ENCODE measurements at places on chromosomes 5 and 9.

GRCh38 chr5:35143841-35144240 is 86.4 kb downstream of the PRLR start:
- DNase-seq, result no peak

- no peak for DNase-seq
Measured at GRCh38 chr5:8238080-8238479, 369.1 kb downstream of the MTRR start.

- peak; percentile 35 for DNase-seq
Measured at GRCh38 chr5:149117970-149118369, 23.3 kb upstream of the ABLIM3 start.

GRCh38 chr9:10045598-10045997 is 567.2 kb downstream of the PTPRD start:
- DNase-seq, result no peak

- no peak for DNase-seq
Measured at GRCh38 chr5:11164531-11165294, 403.7 kb upstream of the DAP start.

DNA sequence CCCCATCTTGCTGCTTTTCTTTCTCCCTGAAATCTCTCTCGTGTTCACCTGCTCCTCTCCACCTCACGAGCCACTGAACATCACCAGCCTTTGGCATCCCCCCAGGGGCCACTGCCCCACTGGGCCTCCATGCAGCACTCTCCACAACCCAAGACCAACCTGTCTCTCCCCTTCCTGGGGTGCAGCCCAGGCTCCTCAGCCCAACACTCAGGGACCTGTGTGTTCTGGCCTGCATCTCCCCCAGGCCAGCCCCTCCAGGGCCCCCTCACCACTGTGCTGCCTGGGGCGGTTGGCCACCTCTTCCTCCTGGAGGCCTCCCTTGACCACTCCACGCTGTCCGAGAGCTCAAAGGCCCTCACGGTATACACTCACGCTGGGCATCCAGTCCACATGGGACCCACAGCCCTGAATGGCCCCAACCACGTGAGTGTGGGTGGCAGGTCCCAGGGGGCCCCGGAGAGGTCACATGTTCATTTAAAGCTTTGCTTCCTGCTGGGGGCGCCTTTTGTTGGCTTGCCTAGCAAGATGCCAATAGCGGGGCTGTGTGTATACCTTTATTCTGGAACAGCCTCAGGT is 453 bp upstream of the DOK3 start:
- no peak for DNase-seq

DNA sequence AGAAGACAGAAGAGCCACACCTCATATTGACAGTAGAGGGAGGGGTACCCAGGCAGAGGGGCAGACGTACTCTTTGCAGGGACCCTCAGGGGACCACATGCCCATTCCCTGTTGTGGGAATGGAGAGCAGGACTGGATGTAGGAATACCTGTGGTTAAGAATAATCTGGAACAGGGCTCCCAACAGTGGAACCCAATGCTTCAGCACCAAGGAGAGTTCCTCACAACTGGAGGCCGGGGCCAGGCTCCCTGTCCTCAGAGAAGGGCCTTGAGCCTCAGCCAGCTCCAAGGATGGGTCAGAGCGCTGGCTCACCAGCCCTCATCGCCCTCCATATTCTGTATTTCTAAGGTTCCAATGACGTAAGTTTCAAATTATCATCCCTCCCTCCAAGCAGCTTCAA is 7.4 kb upstream of the SHC3 start:
- DNase-seq, result no peak

GRCh38 chr5:96327722-96328121 is 105.3 kb downstream of the PCSK1 start:
- DNase-seq, result no peak
